T-cell (primary cell): ENCODE measurements at places on chromosomes 2 and 18.

DNA sequence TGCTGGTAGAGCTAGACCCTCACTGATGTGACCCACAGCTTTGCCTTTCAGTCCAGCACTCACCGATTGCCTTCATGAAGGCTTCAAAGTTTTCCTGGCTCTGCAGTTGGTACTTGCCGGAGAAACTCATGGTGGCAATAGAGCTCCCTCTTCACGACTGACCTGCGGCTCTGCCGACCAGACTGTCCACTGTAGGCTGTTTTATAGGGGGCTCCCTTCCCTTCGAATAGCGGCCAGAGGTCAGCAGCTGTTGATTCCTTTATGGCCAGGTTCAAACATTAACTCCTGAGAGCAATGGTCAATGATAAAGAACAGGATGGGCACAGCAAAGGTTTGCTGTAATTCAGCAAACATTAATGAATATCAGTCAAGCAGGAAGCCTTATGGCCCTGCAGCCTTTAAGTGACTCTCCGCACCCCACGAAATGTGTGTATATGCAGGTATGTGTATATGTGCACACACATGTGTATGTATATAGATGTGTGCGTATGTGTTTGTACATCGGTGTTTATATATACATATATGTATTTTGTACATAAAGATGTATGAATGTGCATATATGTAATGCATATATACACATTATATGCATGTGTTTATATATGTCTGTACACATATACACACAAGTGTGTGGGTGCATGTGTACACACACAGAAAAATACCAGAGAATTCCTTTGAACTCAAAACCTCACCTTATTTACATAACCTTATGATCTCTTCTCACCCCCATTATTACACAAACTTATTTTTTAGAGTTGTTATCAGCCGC lies at the start of gene FABP1:
Gene FABP1, minus strand, starts transcription at position 175 of the 766 bp plus-strand sequence. Its CDS starts 45 bp downstream, at position 130.
- DNase-seq, result no peak

DNA sequence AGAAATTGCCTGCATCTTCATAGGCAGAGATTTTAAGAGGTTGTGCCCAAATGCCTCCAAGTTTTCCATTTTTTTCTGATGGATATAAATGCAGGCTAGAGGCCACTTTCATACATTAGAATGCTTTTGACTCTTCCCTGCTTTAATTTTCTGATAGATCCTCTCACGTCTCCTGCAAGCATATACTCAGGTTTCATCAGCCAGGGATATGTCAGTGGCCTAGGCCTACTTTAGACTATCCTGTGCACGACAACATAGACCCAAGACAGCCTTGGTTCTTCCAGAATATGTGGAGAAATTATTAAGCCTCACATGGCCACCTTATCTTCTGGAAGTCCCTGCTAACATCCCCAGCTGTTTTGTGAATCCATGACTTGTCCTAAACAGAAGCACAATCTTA lies 415.9 kb downstream of the TDRD15 start:
- no peak for DNase-seq

DNA sequence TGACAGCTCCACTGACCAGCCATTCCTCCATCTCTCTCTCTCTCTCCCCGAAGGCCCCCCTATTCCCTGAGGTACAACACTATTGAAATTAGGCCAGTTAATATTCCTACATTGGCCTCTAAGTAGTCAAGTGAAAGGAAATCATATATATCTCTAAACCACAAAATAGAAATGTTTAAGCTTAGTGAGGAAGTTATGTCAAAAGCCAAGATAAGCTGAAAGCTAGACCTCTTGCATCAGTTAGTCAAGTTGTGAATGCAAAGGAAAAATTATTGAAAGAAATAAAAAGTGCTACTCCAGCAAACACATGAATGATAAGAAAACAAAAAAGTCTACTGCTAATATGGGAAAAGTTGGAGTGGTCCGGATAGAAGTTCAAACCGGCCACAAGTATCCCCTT lies 301.3 kb upstream of the RBMS1 start:
- DNase-seq, result no peak

DNA sequence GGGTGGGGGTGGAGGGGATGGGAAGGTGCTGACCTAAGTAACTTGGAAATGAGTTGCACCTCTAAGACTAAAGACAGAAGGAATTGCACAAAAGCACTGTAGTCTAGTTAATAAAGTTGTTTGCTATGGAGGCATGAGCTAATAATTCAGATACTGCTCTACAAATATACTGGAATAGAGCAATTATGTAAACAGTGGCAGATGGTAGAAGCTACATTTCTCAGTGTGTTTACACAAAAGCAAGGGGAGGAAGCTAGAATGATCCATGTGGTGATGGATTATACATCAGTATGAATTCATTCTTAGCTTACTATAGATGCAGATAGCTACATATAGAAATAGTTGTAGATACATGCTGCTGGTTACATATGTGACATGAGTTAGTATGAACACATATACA lies 27.6 kb upstream of the UBE2F start:
- no peak for DNase-seq

DNA sequence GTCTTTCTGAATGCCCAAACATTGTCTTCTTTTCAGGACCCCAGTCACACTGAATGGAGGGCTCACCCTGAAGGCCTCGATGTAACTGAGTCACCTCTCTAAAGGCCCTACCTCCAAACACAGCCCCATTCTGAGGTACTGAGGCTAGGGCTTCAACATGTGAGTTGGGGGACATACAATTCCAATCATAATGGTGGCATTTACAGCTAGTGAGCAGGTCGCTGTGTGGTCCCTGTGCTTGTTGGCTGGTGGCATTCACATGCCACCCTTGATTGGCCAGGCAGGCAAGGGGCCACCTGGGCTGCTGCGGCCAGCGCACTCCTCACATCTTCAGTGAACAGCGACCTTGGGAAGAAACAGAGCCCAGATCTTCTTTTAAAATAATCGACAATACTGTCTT lies 30.7 kb downstream of the AMER3 start:
- DNase-seq, result no peak

GRCh38 chr2:158718851-158719250 lies 76.3 kb upstream of the DAPL1 start:
- no peak for DNase-seq

- no peak for DNase-seq
These were observed 10.4 kb downstream of the UBE2E3 start for GRCh38 chr2:180990794-180991193.

DNA sequence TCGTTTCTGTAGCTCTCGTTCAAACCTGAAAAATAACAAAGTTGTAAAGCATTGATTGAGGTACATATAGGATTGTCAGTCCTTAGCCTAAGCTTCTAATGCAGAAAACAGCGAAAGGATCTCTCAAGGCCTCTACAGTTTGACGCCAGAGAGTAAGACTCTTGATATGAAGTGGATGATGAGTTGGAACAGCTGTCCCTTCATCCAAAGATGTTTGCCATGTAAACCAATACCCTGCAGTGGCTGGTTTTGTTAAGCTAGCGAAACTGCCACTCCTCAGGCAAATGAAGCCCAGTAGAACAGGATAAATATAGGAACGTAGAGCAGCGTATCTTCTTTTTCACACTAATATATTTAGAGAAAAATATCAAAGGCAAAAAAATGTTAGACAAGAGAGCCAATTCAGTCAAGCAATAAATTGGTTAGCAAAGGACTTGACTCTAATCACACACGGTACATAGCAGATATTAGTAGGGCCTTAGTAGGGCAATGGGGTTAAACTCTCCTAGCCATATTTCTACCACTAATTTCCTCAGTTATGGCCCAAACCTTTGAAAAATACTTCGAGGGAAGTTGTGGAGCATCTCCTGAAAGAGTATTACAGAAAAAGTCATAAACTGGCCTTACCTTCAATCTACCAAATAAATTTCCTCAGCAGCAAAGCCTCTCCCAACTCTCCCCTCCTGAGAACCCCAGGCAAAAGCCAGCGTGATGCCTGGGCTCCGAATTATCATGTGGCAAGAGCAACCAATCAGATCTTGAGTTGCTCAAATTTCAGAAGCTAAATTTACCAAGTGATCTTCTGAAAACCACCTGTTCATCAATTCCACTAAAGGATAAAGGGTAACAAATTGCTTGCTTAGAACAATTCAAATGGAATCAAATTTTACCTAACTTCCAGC lies at the start of gene NEB:
Gene NEB, minus strand, starts transcription at position 706 of the 902 bp plus-strand sequence. CDS start 1,320 bp downstream, outside the sequence.
- DNase-seq, result no peak

DNA sequence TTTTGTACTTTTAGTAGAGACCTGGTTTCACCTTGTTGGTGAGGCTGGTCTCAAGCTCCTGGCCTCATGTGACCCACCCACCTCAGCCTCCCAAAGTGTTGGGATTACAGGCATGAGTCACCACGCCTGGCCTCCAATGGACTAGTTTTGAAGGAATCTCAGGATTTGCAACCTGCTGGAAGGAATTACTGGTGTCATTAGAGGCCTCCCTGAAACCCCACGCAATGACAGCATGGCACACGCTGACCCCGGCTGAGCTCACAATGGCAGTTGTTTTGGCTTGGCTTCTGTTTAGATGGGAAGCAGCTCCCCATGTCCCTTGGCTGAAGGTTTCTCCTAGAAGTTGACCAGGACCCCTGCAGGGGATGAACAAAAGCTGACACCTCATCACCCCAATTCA lies 23.1 kb upstream of the COPS8 start:
- DNase-seq, result no peak

DNA sequence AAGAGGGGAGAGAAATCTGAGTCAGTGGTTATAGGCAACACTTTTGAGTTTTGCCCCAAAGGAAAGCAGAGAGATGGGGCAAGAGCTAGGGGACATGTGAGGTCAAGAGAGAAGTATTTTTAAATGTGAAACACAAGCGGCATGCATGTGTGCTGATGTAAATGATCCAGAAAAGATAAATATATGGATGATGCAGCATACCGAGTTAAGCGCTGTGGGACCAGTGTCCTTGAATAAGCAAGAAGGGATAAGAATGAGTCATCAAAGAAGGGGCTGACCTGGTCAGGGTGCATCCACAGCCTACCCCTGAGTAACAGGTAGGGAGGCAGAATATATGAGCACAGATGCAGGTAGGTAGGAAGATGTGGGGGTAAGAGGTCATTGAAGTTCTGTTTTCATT lies 180.9 kb downstream of the TRABD2A start:
- no peak for DNase-seq

- DNase-seq, result no peak
These were observed 273.8 kb upstream of the LYPD1 start for GRCh38 chr2:132943829-132944228.

- DNase-seq, result no peak
These were observed 26.3 kb upstream of the CASP8 start for GRCh38 chr2:201233812-201234662.

- no peak for DNase-seq
These were observed 315.7 kb upstream of the CWC22 start for GRCh38 chr2:180322781-180323180.

GRCh38 chr18:63762518-63762917 lies 12.7 kb upstream of the SERPINB7 start:
- DNase-seq, result no peak

DNA sequence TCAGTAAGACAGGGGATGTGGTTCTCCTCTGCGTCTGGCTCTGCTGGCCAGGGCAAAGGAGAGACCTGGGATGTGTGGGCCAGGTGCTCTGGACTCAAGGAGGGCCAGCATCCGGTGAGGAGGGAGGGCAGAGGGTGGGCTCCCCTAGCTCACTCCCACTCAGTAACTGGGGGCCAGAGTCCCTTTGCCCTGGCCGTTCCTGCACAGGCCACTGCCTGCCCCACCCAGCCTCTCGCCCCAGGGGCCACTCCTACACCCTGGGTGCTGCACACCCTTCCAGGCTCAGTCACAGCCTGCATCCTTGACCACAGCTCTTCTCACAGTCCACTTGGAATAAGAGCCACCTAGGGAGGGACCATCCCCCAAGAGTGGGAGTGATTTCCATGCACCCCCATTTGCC lies 41.0 kb downstream of the SNED1 start:
- DNase-seq, result no peak

- DNase-seq, result no peak
These were observed 375.1 kb upstream of the KCNH7 start for GRCh38 chr2:163213661-163214081.
